ENCODE measurements at places on chromosomes 5 and 9.
A peak's percentile ranks its signal among the peaks of the same experiment; 100 is the strongest.

DNA sequence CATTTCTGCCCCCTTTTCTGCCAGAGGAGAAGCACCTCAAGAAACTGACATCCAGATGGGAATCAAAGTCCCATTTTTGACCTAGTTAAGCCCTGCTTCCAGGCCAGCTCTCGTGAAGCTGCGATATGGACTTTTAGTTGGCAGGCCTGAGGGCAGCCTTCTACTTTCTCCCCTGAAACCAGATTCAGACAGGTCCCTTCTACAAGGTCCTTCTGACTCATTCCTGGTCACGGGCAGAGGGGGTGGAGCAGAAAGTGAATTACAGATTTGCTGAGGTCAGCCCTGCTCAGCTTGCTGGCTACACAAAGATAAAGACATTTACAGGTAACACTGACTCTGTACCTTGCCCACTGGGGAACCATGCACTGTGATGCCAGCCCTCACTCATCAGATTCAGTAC, 52.8 kb upstream of the TUT7 start:
- no peak for DNase-seq

DNA sequence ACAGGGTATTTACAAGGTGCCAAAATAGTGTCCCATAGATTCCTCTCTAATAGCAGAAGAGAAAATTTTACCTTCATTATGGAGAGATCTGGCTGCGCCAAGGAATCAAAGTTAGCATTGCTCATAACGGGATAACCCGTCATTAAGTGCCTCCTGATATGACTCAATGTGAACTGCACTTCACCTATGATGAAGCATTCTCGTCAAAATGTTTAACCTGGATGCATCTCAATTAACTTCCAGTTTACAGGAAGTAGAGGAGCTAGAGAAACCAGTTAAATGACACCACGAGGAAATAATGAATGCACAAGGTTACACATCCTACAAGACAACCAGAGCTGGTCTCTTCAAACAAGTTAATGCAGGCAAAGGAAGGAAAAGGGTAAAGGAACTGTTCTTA, 17.2 kb downstream of the FBXW11 start:
- no peak for DNase-seq

- DNase-seq = no peak
These were observed 3.4 kb upstream of the GRPEL2 start for GRCh38 chr5:149341876-149342275.

- DNase-seq = no peak
These were observed 39.2 kb downstream of the FAXDC2 start for GRCh38 chr5:154811239-154811638.

DNA sequence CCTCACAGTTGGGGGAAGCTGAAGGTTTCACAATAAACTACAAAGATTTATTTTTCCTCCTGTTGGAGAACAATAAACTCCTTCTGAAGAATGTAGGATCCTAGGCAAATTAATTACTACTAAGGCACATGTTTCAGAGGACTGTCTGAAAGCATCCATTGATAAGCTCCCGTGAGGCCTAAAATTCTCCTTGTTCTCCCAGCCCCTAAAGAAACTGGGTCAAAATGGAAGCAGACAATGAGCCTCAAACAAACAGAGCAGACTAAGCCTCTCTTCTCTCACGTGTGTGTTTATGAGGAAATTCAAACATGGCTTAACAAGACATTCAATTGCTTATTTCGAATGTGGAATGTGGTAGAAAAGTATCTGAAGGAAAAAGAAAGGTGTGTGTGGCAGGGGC, 249.0 kb downstream of the GLIS3 start:
- DNase-seq = no peak

DNA sequence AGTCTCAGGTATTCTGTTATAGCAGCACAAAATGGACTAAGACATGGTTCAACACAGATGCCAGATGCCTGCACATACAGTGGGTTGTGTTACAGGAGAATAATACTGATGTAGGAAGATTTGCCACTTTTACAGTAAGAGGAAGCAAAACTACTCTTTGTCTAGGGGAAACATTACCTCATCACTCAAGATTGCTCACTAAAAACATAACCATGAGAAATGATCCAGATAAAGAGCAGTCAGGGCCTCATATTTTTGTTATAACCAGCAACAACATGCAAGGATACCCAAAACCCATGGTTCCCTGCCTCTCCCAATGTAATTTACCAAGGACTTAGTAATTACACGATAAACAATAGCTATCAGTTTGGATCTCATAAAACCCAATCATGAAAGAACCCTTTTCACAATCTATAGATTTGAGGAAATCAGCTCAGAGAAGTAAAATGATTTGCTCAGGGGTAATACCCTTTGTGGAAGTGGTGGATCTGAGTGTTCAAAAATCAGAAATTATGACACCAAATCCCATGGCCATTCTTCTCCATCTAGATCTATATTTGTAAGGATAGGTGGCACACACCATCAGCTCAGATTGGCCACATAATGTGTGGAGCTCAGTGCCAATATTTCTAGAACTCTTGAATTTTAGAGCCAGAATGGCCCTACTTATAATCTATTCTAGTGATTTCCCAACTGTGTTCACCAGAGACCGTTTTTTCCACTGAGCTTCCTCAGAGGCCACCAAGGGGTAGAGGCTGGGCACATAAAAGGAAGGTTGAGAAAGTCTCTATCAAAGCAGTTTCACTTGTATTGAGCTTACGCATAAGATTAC, 27.8 kb downstream of the DPYSL3 start:
- no peak for DNase-seq

- DNase-seq = peak; percentile 58
These were observed 61.3 kb downstream of the GDA start for GRCh38 chr9:72210522-72210921.

DNA sequence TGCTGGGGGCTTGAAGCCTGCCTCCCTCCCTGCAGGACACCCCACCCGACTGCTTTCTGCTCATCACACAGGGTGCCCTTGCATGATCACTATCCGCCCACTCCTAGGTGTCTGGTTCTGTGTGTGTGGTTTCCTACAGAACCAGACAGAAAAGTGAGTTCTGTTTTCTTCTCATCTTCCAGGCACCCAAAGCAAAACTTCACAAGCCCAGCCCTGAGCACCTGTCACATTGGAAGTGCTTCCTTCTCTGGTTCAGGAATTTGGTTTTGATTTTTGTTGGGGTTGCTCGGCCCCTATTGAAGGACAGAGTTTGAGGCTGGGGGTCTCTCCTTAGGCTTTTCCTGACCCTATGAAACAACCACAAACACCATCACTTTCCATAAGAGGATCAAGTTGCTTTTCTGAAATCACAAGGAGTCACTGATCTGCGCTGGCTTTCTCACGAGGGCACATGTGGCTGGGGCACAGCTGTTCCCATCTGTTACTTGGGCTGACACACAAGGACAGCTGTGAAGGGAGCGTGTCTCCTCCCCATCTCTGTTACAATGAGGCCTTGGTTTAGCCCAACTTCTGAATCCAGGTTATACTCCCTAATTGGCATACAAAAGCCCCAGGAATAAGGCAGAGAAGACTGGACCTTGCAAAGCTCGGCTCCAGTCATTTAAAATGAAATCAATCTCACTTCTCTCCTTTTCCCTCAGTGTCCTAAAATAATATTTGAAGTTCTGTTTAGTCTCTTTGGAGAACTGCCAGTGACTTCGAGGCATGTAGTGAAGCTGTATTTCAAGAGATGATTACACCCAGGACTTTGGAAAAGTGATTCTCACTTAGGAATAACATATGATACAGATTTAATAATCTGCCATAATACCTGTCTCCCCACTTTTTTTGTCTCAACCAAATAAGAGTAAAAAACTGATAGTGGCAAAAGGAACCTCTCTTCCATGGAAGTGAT, 213.1 kb upstream of the GAS1 start:
- no peak for DNase-seq

- no peak for DNase-seq
These were observed 41.8 kb downstream of the CAST start for GRCh38 chr5:96703995-96704394.

DNA sequence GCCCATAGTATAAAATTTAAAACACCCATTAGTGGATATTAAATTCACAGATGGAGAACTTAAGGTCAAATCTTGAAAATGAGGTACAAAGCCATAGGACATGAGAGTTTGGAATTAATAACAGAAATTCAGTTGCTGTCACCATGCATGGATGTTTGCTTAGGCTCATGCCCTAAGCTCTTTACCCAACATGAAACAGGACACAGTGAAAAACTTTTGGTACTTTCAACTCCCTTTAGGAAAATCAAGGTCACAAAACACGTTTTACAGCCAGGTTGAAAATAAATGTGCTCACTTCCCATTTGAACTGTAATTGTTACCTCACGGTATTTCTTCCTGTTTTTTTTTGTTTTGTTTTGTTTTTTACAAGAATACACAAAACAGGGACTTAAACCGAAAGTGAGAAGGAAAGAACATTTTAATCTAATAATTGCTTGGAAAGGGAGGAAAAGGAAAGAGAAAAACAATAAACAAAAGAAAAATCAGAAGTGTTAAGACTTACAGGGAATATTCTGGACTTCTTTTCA, 6.1 kb upstream of the TOPORS start:
- DNase-seq = no peak

DNA sequence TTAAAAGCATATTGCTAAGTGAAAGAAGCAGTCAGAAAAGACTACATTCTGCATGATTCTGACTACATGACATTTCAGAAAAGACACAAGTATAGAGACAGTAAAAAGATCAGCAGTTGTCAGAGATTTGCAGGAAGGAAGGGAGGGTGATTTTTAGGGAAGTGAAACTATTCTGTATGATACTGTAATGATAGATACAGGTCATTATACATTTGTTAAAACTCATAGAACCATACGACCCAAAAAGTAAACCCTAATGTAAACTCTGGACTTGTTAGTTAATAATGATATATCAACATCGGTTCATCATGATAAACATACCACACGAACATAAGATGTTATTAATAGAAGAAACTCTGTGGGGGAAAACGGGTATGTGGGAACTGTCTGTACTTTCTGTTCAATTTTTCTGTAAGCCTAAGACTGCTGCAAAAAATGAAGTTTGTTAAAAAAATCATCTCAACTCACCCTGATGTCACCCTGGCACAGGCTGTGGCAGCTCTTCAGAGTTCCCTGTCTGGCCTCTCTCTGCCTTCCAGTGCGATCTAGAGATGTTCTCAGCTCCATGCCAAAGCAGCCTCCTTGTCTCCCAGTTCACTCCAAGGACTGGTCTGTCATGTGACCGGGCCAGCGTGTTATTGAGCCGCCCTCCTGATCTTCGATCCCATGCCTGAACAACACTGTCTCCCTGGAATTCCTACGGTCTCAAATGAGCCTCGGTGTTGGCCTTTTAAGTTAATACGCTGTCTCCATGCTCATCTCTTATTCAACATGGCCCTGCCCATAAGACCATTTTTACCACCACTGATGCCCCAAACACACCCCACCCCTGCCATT, 35.4 kb downstream of the PRLR start:
- peak; percentile 30 for DNase-seq

- DNase-seq = no peak
These were observed 39.2 kb downstream of the NACC2 start for GRCh38 chr9:136055715-136056545.

- DNase-seq = peak; percentile 70
These were observed 13.9 kb upstream of the RARS1 start for GRCh38 chr5:168472329-168472728.

GRCh38 chr9:136865041-136865767, 904 bp downstream of the EDF1 start:
- DNase-seq = no peak

DNA sequence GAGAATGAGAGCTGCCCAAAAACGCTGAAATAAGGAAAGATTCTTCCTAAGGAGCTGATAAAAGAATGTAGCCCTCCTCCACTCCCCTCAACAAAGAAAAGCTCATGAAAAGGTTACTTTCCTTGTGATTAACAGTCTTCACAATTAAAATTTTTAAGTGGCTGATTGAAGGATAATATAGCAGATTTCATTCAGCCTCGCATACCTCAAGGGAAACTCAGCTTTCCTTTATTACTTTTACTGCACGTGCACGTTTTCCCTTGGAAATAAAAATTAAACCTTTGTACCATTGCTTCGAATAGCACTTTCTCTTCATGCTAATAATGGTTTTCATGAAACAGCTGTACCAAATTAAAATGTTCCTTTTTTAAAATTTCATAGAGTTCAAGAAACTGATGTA, 234.0 kb upstream of the GRAMD2B start:
- no peak for DNase-seq

GRCh38 chr5:127878174-127878750, 175.1 kb downstream of the CCDC192 start:
- DNase-seq = peak; percentile 85

DNA sequence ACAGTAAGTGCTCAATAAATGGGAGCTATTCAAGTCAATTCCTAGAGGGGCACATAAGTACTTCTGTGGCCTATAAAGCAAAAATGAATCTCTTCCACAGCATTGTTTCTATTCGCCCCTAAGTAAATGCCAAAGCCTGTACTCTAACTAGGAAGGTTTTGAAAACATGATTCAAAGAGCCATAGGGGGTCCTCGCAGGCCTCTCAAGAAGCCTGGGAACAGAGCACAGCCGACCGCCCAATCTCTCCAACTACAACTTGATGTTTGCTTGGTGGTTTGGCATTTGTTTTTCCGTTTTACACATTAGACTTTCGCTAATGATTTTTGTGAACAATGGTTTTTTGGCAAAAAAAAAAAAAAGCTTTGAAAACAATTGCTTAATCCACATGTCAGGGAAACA, 19.4 kb downstream of the EFNA5 start:
- DNase-seq = no peak

DNA sequence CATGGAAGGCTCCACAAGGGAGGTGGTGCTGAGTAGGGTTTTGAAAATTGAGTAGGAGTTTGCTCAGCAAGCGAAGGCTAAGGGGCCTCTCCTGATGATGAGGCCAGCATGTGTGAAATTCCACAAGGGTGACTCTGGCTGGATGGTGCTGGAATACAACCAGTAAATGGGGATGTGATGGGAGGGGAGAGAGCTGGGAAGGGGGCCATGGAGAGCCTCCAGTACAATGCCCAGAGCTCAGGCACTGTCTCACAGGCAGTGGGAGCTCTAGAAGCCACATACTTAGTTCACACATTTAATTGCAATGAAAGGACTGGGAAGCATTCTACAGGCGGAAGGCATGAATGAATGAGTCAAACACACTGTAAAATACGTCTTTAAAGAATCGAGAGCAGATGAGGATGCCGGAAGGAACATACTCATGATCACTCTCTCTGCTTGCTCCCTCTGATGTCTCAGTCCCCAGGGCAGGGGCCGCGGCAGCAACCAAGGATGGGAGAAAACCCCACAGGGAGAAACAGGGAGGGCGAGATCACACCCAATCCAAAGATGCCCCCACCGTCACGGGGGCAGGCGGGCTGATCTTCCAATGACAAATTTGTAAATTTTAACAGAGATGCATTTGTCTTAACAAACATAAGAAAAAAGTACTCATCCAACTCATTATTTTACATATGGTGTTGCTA, 261.0 kb downstream of the NSG2 start:
- no peak for DNase-seq

DNA sequence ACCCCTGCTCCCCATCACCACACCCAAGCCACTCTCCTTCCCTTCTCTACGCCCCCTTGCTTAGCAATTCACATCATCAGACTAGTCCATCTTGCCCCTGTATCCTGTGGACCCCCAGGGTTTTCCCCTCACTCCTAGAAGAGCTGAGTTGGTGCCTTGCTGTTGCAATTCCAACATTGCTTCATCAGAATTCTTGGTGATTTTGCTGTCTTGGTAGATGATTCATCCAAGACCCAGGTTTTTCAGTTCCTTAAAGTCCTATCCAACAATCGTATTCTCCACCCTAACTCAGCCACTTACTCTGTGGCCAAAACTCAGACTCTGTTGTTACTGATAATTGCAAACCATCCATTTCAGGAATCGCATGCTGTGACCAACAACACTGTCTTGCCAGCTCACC, 21.4 kb upstream of the CCNJL start:
- DNase-seq = no peak

- no peak for DNase-seq
These were observed 51.1 kb upstream of the SPATA31C2 start for GRCh38 chr9:88189371-88189770.

- no peak for DNase-seq
These were observed 68.3 kb downstream of the LPAR1 start for GRCh38 chr9:110969971-110970386.
